CD4-positive, alpha-beta T cell treated with Interleukin-10 for 1 hour (primary cell): ENCODE measurements at places on chromosomes 5 and 9.

GRCh38 chr5:88238732-88239131, 29.9 kb downstream of the TMEM161B start:
- no peak for DNase-seq

DNA sequence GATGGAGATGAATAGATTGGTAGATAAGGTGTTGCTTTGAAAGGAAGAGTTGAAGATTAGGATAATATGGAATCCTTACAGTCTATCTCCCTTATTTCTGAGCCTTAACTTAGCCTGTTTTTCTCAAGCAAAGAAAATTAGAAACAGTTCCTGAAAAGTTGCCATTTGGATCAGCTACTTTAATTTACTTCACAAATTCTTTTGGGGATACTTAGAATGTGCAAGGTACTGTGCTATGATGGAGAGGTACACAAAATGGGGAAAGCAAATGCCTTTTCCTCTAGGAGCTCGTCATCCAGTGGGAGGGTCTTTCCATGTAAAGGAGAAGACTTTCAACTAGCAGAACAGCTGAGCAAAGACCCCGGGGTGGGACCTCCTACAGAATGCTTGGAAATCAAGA, 51.1 kb upstream of the SMARCA2 start:
- no peak for DNase-seq

DNA sequence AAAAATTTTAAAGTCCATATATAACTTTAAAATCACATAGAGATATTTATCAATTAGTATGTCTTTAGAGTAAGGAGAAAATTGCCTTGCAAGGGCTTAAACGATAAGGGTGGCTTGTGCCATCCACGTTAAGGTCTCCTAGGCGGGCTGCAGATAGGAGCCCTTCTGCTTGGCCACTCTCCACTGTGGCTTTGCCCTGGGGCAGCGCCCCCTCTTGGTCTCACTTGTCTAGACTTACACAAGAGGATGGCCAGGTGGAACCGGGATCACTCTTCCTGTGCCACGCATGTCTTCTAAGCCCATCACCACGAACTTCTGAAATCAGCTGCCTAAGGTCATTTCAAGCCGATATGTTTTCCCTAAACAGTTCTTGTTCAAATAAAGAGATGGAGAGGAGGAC, 2.9 kb downstream of the FPGS start:
- peak; percentile 46 for DNase-seq

DNA sequence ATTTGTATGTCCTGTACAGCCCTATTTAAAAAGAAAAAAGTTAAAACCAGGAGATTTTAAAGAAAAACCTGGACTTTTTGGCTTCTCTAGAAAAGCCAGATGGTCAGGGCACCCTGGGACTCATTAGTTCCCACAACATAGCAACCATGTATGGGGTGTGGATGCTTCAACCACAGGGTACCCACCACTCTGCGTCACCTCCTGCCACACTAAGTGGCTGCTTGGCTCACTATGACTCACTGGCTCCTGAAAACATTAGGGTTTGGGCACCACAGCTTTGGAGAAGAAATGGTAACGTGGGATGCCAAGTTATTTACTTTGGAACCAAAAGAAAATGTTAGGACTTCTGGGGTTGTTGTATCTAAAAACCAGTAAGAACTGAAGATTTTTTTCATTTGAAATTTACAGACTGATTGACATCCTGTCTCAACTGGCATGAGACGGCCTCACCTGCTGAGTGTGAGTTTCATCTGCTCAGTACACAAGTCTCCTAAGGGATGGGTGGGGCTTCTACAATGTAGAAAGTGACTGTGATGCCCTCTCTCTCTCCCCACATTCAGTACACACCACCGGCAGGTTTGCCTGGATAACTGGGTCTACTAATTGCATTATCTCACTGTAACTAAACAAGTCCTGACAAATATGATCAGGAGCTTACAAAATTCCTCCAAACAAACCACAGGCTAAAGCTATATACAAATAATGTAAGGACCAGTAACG, 103.9 kb downstream of the ESM1 start:
- peak; percentile 19 for DNase-seq

GRCh38 chr5:172770374-172770674, 671 bp downstream of the DUSP1 start:
- DNase-seq = no peak
